ENCODE measurements at places on chromosomes 13 and 19.

DNA sequence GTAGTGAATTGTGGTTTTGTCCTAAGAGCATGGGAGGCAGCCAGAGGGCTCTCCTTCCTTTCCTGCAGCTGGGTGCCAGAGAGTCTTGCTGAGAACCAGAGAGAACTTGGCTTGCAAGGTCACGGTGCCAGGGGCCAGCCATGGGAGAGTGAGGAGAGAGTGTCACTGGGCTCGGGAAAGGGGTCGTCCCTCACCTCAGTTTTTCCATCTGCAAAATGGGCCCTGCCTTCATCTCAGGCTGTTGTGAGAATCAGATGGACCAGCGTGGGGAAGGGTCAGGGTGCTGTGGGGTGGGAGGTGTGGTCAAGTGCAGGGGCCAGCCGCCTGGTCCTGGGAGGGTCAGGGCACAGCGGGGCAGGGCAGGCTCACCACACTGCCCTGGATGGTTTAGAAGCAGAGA is 7.3 kb downstream of the LRP3 start:
- no peak for DNase-seq

DNA sequence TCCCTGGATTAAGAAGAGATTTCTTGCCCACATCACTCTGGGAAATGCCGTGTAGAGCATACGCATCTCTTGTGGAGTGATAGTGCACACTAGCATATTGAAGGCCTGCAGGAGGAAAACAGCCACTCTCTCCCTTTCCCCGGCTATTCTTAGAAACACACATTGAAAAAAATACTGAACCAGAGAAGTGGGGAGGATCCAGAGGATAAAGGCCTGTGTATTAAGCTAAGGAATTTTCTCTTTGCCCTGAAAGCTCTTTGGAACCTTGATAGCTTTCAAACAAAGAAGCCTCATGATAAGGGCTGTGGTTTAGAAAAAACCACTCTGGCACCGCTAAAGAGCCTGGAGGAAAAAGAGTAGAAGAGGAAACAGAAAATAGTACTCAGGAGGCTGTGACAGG is 386.1 kb upstream of the NBEA start:
- DNase-seq: no peak

DNA sequence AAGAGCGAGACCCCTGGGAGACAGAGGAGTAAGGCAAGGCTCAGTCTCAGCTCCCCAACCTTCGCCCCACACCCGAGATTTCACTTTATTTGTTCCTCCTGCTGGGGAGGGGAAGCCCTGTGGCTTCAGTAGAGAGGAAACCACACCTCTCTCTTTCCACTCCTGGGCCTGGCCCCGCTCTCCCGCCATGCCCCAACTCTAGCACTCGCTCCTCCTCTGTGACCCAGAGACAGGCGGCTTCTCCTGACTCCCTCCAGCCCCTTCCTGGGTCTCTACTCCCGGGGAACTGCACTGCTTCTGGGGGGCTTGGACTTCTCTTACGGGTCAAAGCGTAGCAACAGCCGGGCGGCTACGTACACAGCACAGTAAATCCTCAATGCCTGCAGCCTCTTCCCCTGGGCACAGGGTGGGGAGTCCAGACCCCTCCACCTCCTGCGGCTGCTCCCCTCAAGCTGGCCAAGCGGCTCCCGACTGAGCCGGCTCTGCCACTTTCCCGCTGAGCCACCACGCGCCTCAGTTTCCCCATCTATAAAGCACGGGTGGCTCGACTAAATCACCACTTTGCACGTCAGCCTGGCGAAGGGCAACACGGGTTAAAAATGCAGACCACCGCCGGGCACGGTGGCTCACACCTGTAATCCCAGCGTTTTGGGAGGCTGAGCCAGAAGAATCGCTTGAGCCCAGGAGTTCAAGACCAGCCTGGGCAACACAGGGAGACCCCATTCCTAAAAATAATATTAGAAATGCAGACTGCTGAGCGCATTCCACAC is 1.4 kb downstream of the RNF126 start:
- no peak for DNase-seq

- DNase-seq: no peak
These were observed 2.3 kb upstream of the GPI start for GRCh38 chr19:34362679-34363069.

GRCh38 chr13:51147732-51148131 is 36.7 kb upstream of the C13orf42 start:
- DNase-seq: no peak

DNA sequence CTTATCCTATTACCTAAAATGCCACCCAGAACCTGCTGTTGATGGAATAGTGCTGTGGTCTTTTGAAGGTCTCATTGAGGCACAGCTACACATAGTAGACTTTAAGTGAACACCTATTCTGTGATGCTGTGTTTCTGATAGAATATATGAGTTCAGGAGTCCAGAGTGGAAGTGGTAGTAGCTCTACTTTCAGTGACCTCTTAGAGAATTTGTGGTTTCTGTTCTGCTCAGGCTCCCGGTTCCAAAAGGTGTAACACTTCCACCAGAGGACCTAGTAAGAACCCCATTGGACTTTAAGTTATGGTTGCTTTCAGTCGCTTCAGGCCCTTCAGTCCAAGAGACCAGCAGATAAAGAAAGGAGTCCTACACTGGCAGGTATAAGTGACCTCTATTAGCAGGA is 11.4 kb upstream of the MYCBP2 start:
- no peak for DNase-seq

Data from glutamatergic neuron (in vitro differentiated cells).